ENCODE measurements at places on chromosomes 7 and 10.

DNA sequence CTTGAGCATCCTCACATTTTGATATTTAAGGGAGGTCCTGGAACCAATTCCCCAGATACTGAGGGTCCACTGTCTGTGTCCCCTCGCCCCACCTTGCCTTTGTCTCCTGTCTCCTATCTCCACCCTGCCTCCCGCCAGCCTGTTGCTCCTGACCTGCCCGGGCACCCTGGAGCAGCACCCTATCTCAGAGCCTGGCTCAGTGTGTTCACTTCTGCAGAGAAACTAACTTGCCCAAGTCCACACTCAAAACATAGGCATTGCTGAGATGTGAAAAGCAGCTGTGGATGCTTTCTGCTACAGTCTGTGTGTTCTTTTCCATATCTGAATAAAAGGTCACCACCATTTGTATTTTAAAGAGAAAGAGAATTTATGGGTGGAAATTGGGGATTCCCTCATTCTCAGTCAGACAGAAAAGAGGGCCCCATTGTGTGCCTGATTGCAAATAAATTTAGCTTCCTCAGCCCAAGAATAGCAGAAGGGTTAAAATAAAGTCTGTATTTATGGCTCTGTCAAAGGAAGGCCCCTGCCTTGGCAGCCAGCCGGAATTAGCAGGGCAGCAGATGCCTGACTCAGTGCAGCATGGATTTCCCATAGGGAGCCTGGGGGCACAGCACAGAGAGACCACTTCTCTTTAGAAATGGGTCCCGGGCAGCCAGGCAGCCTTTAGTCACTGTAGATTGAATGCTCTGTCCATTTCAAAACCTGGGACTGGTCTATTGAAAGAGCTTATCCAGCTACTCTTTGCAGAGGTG, 161.3 kb downstream of the EGFR start:
- no peak for DNase-seq

DNA sequence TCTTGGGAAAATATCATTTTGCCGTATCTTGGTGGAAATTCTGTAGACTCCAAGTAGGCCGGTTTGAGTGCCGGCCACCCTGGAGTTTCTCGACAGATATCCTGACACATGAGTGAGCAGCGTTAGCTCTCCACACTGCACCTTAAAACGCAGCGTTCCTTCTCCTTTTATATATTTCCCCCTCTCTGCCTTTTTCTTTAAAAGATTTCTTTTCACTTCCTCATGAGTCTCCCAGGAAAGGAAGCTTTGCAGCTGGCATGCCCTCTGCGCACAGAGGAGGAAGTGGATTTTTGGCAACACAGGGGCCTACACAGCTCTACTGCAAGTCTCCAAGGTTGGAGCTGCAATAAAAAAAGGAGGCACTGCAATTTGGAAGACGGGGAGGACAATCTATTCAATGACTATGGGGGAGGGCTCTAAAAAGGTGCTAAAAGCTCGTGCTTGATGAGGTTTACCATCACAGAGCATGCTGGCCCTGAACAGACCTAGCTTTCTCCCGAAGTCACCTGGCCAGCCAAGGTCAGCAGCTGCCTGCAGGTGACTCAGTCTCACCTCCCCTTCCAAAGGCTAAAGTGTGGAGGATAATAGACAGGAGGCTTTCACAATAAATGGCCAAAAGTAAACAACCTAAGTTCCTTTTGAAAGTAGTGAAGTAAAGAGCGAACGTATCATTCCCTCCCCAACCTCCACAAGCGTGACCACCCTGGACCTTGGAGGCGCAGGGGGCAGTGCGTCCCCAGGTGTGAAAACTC, 252.8 kb downstream of the ZMYND11 start:
- no peak for DNase-seq

- DNase-seq: no peak
Observed at GRCh38 chr10:83824099-83824498, 315.2 kb upstream of the GHITM start.

- no peak for DNase-seq
Observed at GRCh38 chr7:45080265-45080957, 8.4 kb downstream of the NACAD start.

DNA sequence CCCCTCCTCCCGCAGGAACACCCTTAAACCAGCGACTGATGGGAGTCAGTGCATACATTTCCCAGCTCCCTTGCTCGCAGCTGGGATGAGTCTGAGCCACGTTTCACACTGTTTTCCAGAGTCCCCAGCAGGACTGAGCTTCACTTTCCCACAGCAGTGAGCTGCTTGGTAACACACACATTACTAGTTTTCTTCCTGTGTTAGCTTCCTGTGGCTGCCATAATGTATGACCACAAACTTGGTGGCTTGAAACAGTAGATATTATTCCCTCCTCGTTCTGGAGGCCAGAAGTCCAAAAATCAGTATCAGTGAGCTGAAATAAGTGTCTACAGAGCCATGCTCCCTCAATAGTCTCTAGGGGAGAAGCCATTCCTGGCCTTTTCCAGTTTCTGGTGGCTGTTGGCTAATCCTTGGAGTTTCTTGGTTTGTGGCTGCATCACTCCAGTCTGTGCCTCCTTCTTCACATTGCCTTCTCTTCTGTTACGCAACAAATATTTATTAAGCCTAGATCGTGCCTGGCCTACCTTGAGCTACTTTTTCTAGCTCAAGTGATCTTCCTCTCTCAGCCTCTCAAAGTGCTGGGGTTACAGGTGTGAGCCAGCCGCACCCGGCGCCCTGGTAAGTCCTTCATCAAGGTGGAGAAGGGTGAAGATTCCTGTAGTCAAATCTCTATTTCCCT, 26.2 kb upstream of the CARD11 start:
- no peak for DNase-seq

GRCh38 chr7:56007167-56007652, 42.8 kb downstream of the NIPSNAP2 start:
- DNase-seq: no peak

DNA sequence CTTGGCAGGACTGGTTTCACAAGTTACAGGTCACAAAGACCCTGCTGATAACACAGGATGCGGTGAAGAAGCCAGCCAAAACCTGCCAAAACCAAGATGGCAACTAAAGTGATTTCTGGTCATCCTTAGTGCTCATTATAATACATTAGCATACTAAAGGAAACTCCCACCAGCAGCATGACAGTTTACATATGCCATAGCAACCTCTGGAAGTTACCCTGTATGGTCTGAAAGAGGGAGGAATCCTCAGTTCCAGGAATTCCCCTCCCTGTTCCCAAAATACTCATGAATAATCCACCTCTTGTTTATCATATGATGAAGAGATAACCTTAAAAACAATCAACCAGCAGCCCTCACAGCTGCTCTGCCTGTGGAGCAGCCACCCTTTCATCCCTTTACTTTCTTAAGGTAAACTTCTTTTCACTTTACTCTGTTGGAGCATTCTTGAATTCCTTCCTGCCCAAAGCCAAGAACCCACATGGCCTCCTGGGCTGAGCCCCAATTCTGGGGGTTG, 21.9 kb downstream of the DPY19L1 start:
- DNase-seq: no peak

DNA sequence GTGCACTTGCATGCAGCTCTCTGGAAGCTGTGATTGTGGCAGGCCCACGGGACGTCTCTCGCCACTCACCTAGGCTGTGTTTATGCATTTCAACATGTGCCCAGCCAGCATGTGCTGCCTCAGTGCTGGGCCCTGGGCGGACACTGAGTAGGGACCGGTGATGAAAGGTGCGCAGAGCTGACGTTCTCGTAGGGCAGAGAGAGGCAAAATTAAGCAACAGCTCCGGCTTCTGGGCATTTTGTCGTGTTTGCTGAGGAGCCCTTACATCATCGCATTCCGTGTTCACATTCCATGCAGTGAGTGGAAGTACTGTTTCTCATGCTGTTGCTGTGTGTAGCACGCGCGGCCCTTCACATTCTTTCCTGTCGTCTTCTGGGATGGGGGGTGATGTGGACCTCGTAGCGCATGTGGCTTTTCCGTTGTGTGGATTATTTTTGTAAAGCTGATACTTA, 50.5 kb downstream of the PRF1 start:
- no peak for DNase-seq

- no peak for DNase-seq
Observed at GRCh38 chr7:24978843-24979469, 1.0 kb downstream of the OSBPL3 start.

- DNase-seq: no peak
Observed at GRCh38 chr7:48067475-48067874, 21.6 kb upstream of the UPP1 start.

- DNase-seq: no peak
Observed at GRCh38 chr7:69781412-69781846, 183.2 kb downstream of the AUTS2 start.

GRCh38 chr7:49324707-49325106, 400.4 kb downstream of the CDC14C start:
- DNase-seq: no peak

DNA sequence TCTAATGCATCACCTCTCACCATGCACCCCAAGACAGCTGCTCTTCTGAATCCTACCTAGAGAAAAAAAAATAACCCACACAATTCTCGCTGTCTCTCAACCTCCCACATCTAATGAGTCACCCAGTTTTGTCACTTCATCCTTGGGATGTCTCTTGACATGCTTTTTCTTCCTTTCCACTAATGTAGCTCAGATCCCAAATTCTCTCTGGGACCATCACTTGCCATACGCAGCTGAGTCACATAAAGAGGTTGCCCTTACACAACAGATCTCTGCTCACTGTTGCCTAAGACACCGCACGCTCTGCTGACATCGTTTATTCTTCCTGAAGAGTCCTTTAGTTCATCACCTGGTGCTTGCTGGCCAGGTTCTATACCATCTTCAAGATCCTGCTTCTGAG, 606.0 kb upstream of the GALNT17 start:
- no peak for DNase-seq

DNA sequence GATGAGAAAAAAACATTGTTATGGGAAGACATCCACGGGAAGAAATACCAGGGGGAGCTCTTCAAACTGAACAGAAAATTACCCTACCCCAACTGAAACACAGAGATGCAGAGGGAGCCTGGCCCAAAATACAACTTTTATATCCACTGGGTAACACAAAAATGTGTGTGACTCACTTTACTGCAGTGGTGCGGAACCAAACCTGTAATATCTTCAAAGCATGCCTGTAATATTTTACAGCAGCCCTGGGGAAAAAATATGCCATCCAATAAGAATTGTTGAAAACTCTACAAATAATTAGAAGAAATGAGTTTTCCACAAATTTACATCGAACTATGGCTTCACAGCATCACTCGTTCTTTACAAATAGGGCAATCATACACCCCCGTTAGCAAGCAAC, 49.8 kb upstream of the SRRM3 start:
- no peak for DNase-seq

DNA sequence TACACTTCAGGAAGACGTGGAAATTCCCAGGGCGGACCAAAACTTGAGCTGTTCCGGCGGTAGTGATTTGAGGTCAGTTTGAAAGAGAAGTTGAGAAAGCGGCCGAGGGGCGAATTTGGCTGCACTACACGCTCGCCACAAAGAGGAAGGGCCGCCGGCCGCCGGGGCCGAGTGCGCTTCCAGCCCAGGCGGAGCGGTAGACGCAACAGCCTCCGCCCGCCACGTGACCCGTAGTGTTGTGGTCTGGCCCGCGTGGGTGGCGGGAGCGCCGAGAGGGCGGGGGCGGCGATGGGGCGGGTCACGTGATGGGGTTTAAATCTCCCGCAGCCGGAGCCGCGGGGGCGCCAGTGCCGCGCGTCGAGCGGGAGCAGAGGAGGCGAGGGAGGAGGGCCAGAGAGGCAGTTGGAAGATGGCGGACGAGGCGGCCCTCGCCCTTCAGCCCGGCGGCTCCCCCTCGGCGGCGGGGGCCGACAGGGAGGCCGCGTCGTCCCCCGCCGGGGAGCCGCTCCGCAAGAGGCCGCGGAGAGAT, at the start of gene SIRT1:
SIRT1 (plus strand) TSS at position 344 of the 529 bp plus-strand sequence; CDS start at position 410, 66 bp downstream.
- DNase-seq: peak; percentile 97

GRCh38 chr10:112509558-112510291, 62.7 kb downstream of the VTI1A start:
- DNase-seq: no peak

DNA sequence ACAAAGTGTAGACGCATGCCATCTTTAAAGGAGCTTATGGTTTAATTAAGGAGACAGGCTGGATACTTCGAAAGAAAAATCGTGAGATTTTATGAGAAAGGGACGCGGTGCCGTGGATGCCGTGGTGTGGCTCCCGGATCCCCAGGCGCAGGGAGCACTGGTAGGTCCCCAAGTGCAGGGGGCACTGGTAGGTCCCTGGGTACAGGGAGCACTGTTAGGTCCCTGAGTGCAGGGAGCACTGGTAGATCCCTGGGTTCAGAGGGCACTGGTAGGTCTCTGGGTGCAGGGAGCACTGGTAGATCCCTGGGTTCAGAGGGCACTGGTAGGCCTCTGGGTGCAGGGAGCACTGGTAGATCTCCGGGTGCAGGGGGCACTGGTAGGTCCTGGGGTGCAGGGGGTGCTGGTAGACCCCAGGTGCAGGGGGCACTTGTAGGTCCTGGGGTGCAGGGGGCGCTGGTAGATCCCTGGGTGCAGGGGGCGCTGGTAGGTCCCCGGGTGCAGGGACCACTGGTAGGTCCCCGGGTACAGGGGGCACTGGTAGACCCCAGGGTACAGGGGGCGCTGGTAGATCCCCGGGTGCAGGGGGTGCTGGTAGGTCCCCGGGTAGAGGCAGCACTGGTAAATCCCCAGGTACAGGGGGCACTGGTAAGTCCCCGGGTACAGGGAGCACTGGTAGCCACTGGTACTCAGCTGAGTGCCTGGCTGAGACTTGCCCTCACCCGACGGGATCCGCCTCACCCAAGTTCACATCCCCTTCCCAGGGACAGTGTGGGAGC, 14.1 kb downstream of the PRKAG2 start:
- no peak for DNase-seq

- DNase-seq: peak; percentile 81
Observed at GRCh38 chr10:43265799-43266721, 805 bp downstream of the RASGEF1A start.

GRCh38 chr7:155818154-155818819, 6.0 kb upstream of the SHH start:
- DNase-seq: no peak

GRCh38 chr10:118271671-118272070, 70.5 kb downstream of the FAM204A start:
- no peak for DNase-seq

- no peak for DNase-seq
Observed at GRCh38 chr7:73920406-73921134, 59.6 kb downstream of the TMEM270 start.

All from iPS-NIHi11 (cell line).